Progenitor cell of endocrine pancreas (in vitro differentiated cells): ENCODE measurements at places on chromosomes 12 and 14.

- DNase-seq, result no peak
These were observed 62.9 kb upstream of the PSMA6 start for GRCh38 chr14:35229084-35229791.

DNA sequence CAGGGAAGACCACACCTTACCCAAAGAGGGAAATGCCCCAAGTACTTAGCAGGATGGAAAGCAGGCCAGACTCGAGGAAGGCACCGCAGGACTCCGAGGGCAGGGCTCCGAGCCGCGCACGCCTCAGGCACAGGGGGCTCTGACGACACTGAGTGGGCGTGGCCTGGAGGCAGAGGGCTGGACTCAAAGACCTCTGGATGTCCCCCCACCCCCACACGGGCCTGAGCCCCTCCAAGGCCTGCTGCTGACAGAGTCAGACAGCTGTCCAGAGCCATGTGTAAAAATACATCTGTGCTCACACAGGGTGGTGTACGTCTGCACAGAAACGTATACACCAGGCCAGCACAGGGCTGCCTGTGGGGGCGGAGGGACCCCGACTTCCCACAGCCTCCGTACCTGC, 1.4 kb downstream of the AKT1 start:
- peak; percentile 34 for DNase-seq

- no peak for DNase-seq
These were observed 19.4 kb upstream of the KRT18 start for GRCh38 chr12:52929538-52929937.

DNA sequence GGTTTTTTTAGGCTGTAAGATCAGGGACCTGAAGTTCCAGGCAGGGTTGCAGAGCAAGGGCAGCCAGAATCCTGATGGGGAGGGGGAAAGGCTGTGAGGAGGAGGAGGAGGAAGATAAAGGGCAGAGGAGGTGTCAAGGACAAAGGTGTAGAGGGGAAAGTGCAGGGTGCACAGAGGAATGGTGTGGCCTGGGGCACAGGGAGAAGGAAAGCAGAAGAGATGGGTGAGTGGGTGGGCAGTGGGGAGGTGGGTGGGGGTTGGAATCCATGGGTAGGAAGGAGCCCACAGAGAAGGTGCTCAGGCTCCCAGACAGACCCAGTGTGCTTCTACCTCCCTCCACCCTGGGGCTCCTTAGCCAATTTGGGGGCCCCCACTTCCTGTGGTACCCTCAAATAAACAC, 11.2 kb downstream of the TRPV4 start:
- DNase-seq, result no peak

DNA sequence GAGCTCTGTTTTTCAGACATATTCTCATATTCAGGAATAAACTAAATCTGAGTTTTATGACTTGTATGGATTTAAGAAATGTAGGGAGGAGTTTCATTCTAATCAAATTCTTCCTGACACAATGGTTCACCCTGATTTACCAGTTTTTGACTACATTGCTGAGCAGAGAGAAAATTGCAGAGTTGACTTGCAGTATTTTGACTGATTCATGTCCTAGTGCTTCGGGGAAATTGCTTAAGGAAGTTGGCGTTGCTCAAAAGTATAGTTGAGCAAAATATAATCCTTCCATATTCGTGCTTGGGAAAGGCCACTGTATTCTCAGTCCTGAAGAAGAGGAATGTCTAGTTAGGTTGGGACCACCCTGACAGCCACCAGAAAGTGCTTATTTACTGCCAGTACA, 1.3 kb upstream of the TWF1 start:
- DNase-seq, result no peak

GRCh38 chr12:66620026-66620425, 58.9 kb downstream of the GRIP1 start:
- no peak for DNase-seq

GRCh38 chr12:5439371-5439771, 7.5 kb downstream of the NTF3 start:
- no peak for DNase-seq

DNA sequence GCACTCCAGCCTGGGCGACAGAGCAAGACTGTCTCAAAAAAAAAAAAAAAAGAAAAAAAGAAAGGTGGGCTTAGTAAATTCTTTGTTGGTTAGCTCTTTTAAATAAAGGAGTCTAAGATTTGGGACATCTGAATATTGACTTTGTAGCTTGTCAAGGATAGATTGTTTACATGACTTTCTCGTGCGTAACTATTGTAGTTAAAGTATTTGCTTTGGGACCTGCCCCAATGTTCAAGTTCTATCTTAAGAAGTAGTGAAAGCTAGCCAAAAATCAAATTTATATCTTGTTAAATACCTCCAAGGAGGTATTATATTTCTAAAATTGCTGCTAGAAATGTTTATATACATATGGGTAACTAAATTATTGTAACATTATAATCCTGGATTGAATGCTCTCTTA, 32.4 kb downstream of the PTPN21 start:
- no peak for DNase-seq

- no peak for DNase-seq
These were observed 224.2 kb downstream of the KCNC2 start for GRCh38 chr12:74985293-74985985.

GRCh38 chr12:112179916-112180315, 54.6 kb downstream of the TRAFD1 start:
- no peak for DNase-seq

DNA sequence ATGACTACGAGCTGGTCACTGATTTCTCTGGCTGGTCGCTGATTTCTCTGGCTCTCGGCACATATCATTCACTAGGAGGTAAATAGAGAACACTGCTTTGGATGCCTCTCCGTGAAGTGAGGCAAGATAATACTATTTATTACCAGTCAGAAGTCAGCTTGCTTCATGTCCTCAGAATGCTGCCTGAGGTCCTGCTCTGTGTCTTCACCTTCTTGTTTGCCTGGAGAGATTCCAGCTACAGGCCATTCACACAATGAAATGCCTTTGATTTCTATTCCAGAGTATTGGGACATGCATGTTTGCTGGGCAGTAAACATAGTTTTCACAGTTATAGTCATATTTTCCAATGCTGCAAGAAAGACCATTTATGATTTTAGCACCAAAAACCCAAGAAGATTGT, 106.7 kb downstream of the AEBP2 start:
- DNase-seq, result no peak

DNA sequence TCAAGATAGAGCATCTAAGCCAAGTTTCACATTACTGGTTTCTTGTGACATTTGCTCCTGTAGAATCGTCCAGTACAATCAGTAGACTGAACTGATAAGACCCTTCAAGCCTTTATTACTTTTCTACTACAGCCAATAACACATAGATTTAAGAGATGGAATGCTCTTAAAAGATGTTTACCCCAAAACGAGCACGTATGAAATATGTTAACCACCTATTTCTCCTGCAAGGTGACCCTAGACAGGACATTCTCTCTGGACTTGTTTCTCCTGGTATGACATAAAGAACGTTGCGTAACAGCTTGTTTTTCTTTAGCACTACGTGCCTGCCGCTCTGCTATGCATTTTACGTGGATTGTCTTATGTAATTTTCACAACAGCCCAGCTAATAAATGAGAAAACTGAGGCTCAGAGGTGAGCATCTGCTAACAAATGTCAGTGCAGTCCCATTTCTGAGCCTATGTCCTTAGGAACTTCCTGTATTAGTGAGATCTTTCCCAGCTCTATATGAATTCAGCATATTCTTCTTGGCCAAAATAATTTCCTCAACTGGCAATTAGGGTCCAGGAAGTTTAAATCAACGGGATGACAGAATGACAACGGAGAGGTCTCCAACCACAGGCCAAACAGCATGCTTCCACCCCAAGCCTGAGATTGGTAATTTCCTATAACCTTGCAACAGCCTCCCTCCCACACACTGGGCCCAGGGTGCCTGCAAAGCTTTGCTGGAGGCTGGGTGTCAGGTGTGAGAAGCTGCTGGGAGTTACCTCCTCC, 3.7 kb downstream of the NFKBIA start:
- no peak for DNase-seq

DNA sequence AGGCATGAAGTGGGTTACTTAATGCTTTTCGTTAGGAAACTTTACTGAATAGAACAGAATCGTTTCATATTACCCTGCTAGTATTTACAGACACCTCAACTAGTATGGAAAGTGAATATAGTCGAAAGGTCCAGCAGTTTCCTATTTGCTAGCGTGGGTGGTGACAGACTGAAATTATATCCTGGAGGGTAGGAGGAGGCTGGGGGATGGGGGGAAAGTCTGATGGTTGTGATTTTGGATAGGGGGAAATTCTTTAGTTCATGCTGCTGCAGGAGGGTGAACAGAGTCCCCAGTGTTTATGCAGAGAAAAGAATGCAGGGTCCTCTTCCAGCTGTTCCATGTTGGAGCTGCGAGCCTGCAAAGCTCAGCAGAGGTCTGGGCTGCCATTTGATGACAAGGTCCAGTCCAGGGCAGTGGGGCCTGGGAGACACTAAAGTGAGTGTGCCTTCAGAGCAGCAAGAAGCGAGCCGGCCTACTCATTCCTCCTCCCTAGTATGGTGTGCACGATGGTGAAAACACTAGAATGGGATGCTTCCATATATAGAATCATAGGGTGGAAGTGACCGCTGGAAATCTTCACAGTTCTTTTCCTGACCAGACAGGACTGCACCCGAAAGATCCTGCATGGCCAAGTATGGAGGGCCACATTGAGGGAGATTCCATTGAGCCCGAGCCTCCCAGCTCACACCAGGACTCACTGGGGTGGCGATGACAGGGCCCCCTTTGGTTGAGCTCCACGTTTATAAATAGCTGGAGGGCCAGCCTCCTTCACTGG, 2.1 kb downstream of the SAMD4A start:
- no peak for DNase-seq

- no peak for DNase-seq
These were observed 115.4 kb downstream of the WIF1 start for GRCh38 chr12:65005716-65006115.
